ENCODE measurements at places on chromosomes 3 and 15.

GRCh38 chr3:151974067-151974466, 100.6 kb downstream of the SUCNR1 start:
- no peak for DNase-seq

DNA sequence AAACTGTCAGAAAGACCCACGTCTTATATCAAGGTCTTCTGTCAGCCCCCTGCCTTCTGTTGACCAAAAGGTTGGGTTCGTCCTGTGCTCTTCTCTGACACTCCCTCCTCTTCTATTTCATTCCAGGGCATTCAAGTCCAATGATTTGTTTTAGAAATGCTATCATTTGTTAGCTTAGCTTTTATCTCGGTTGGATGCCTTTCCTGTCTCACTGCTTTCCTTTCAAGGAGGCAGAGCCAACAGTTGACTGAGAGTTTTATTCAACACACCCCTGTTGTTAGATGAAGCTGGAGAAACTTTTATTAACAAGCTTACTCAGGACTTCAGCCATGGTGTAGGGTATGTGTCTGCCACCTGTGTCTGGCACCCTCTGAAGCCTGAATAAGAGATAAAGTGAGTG, 112.0 kb upstream of the SLC7A14 start:
- no peak for DNase-seq

GRCh38 chr15:92323525-92323924, 70.2 kb upstream of the ST8SIA2 start:
- no peak for DNase-seq

DNA sequence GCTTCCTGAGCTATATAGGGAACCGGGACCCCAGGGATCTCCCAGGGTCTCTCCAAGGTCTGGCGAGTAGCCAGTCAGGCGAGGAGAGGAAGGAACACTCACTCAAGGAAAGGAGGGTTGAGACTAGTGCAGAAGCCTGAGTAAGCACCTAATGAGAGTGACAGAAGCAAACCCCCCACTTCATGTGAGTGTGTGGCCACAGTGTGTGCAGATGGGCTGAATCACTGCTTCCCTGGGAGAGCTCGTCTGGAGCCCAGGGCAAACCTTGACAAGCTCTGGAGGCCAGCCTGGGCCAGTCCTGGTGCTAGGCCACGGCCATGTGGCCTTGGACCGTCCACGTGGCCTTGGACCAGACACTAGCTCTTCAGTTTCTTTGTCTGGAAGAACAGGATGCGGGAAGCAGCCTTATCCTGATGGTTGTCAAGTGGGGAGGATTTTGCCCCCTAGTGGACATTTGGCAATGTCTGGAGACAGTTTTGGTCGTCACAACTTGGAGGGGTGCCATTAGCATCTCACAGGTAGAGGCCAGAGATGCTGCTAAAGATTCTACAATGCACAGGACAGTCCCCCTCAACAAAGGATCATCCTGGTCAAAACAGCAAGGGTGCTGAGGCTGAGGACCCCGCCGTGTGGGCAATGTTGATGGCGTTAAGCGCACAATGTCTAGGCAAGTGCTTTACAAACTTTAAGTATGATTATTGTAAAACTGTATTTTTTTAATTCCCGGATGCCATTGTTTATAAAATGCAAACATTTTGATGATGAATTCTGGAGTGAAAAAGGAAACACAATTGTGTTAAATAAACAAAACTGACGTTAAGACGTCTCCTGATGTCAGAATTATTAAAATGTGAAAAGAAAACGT, 34.8 kb upstream of the CTSH start:
- no peak for DNase-seq

- DNase-seq = no peak
Observed at GRCh38 chr3:45596290-45596791, 1.8 kb downstream of the LIMD1 start.

GRCh38 chr3:38634111-38634510, 15.4 kb downstream of the SCN5A start:
- DNase-seq = no peak

GRCh38 chr3:131535131-131535530, 32.4 kb upstream of the MRPL3 start:
- DNase-seq = no peak

- peak; percentile 88 for DNase-seq
Observed at GRCh38 chr15:90234096-90234988, at the start of gene GDPGP1. Gene GDPGP1 (plus strand): TSS chr15:90234209. CDS start chr15:90240909, 6,700 bp downstream.

- no peak for DNase-seq
Observed at GRCh38 chr3:190519886-190520285, 6.0 kb downstream of the IL1RAP start.

DNA sequence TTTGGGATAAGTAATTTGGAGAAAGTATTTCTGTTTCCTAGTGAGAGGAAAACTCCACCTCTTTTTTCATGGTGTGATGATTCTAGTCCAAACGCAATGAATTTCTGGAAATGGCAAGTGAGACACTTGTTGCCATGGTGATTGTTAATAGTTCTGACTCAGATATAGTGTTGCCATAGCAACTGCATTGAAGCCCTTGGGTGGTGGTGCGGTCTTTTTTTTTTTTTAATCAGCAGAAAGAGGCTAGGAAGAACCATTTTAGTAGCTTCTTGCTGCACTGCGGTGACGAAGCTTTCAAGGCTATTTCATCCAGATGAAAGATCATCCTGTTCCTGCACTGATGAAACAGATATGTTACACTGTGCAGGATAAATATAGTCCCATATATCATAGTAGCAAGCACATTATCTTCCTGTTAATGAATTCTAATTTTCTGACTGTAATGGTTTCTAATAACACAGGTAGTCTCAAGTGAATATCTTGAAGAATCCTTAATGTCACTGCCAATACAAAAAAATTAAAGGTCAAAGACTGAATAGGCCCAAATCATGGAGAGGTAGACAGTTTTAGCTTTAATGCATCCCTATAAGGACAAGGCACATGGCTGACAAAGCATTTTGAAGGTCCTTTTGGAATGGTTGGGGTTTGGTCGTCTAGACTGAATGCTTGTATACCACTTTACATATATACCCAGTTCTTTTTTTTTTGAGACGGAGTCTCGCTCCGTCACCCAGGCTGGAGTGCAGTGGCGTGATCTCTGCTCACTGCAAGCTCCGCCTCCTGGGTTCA, 125.1 kb upstream of the ZBTB20 start:
- DNase-seq = no peak

DNA sequence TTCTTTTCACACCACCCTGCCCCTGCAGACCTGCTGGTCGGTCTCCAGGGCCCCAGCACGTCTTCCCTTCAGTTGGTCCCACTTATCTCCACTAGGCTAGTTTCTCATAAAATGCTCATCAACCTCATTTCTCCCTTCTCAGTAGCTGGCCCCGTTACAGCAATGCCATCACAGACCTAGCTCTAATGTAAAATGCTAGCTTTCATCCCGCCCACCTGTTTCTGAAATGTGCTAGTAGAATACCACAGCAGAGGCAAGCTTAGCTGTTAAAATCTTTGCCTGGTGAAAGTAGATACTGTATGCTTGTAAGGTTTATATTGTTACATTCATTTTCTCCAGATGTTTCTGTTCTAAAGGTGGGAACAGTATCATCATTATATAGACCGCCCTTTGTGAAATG, 13.1 kb downstream of the MKRN2OS start:
- no peak for DNase-seq

DNA sequence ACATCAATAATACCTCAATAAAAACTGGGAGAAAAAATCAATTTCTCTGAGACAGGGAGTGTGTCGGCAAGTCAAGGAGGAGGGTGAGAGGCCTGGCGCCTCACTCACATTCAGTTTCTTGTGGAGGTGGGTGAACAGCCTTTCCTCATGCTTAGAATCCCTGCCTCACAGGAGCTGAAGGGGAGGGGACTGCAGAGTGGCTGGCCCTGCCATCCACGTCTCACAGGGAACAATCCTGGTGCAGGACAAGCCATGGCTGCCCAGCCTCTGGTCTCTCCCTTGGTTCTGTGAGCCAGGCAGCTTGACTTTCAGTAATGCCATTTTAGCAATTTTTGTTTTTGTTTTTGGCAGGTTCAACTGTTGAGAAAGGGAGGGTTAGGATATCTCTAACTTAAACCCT, 126.5 kb upstream of the HACD2 start:
- DNase-seq = no peak

DNA sequence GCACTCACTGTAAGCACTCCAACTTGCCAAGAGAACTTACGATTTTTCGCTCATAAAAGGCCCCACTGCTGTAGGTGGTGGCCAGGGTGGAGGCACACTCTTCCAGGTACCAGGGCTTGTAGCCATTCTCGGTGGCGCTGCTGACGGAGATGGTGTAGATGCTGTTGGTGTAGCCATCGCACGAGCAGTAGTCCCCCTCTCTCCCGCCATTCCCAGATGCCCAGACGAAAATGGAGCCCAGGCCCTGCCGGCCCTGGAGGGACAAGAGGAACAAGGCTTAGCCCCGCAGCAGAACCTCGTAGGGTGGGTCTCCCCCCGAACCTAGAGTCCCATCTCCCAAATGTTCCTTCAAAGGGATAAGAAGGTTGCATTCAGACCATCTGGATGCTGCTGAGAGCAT, 96.3 kb downstream of the PCSK6 start:
- DNase-seq = no peak

GRCh38 chr3:23806534-23807423, 1.0 kb downstream of the UBE2E1 start:
- no peak for DNase-seq

- DNase-seq = no peak
Observed at GRCh38 chr3:149717391-149718056, 34.8 kb downstream of the COMMD2 start.

DNA sequence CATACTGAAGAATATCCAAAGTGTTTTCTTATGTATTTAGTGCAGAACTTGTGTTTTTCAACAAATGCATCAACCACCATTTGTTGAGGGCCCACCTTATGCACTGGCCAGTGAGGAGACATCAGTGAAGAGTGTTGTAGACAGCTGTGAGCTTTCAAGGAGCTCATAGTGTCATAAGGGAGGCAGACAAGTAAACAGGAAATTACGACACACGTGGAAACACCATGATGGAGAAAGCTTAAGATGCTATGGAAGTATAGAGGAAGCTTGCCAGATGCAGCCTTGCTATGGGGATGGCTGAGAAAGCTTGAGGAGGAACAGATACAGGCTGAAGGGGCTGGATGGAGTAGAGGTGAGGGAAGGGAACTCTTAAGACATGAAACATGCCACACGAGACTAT, 50.8 kb upstream of the PSMD6 start:
- no peak for DNase-seq

GRCh38 chr3:114571363-114571762, 277.5 kb downstream of the TIGIT start:
- no peak for DNase-seq

DNA sequence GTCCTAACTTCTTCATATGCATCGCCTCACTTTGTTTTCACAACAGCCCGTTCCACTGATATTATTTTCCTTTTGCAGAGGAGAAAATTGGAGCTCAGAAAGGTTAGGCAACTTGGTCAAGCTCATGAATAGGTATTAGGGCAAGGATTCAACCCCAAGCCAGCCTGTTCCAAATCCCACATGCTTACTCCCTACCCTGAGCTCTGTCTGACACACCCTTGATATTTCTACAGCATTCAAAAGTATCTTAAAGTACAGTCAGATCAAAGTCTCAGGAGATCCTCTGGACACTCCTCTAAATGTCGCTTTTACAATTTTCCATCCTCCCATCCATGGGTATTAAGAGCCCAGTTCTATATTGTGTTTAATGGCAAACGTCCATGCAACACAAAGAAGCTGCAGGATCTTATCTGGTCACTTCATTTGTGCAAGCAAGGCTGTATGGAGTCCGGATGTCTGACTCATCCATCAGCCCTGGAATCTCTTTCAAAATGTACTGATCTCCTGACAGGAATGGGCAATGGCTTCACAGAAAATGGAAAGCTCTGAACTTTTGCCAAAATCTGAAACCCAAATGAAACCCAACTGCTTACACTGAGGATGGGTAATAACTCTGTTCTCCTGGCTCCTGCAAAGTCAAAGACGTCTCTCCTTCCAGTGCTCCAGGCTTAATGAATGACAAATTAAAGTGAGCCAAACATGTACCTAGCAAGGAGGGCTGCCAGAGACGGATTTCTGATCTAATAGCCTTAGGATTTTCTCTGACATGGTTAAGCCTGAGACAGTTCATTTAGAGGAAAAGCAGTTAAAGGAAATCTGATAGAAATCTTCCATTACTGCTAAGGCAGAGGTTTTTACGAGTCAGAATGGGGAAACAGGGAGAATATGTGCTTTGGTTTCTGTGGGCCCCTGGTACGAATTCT, 230.9 kb upstream of the RORA start:
- DNase-seq = no peak

DNA sequence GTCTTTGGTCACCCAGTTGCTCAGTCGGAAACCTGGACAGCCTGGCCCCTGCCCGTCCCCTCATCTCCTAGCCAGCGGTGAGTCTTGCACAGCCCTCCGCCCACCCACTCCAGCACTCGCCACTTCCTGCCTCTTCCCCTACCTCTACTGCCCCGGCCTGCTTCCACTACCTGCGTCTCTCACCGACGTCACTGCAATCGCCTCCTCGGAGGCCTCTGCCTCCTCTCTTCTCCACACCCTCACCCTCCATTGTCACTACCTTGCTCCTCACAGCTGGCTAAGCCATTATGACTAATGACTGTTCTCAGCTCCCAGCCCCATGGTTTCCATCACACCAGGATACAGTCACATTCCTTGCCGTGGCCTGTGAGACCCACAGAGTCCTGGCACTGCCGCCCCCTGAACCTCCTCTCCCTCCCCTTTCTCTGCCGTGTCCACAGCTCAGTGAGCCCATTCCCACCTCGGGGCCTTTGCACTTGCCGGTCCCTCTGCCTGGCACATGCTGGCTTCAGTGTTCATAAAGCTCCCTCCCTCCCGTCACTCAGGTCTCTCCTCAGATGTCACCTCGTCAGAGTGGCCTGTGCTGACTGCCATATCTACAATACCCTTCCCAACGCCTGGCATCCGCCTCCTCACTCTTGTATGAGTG, 104.8 kb downstream of the FBLN2 start:
- no peak for DNase-seq

DNA sequence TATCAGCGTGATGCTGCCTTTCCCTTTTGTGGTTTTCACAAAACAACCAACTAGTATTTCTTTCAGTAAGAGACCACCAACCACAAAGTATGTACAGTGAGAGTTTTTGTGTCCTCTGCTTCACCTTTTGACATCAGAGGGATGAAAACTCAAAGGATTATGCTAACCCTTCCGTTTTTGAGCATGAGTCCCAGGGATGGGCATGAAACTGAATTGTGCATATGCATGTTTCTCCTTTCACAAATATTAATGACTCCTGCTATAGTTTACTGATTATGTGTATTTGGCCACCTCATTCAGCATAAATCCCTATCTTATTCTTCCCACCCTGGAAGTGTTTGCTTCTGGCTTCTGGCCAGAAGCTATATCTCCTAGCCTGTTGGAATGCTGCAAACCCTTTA, 59.2 kb downstream of the RSRC1 start:
- DNase-seq = no peak

- DNase-seq = no peak
Observed at GRCh38 chr3:134018850-134019249, 10.9 kb downstream of the SLCO2A1 start.

- no peak for DNase-seq
Observed at GRCh38 chr3:63875510-63875909, 11.8 kb downstream of the ATXN7 start.

GRCh38 chr15:40322531-40323238, 807 bp upstream of the INAFM2 start:
- no peak for DNase-seq

GRCh38 chr3:72199530-72199929, 414.6 kb upstream of the PROK2 start:
- DNase-seq = no peak
